ENCODE measurements at places on chromosomes 13 and 19.

DNA sequence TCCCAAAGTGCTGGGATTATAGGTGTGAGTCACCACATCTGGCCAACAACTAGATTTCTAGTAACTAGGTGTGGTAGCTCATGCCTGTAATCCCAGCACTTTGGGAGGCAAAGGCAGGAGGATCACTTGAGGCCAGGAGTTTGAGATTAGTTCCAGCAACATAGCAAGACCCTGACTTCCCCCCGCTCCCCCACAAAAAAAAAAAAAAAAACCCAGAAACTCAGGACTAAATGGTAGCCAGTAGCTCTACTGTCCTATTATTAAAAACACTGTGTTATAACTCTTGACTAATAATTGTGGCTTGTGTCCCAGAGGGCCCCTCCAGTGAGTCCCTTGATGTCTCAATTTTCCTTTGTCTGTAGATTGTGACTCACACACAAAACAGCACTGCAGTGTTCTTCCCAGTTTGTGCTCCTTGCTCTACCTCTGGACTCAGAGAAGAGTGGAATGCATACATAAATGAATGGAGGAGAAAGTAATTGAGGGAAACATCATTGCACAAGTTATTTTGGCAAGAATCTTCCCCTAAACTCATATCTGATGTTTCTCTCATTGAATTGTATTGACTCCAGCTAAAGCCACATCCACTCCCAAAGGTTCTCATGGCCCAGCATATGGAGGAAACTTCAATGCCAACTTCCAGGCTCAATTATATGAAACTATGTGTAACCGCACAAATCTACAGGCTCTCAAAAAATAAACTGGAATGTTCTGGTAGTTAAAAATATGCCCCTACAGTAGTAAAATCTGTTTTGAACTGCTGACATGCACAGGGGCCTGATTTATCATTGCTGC is 8.8 kb downstream of the TPT1 start:
- DNase-seq: no peak

GRCh38 chr19:53771144-53771543 is 53.0 kb downstream of the NLRP12 start:
- no peak for DNase-seq

- peak; percentile 66 for DNase-seq
These were observed 10.4 kb upstream of the JUND start for GRCh38 chr19:18291590-18292461.

- DNase-seq: no peak
These were observed 250.2 kb upstream of the MIR17HG start for GRCh38 chr13:91097269-91097668.

GRCh38 chr19:11539495-11540365 is 1.1 kb downstream of the CNN1 start:
- no peak for DNase-seq

GRCh38 chr19:35644987-35645679 is 3.0 kb upstream of the COX6B1 start:
- peak; percentile 68 for DNase-seq

DNA sequence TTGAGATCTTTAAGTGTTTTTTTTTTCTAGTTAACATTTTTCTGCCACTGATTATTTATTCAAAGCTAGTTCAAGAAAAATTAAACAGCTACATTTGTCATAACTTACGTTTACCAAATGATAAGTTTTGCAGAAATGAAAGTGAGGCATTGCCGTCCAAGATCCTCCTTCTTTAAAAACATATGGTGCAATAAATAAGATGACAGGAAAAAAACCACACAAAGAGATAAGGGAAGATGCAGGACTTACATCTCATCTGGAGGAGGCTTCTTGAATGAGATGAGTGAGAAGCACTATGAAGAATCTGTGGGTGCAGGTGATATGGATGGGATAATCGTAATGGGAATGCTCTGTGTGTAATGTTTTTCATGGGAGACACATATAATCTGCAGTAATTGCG is 12.4 kb downstream of the TNFSF13B start:
- DNase-seq: no peak

DNA sequence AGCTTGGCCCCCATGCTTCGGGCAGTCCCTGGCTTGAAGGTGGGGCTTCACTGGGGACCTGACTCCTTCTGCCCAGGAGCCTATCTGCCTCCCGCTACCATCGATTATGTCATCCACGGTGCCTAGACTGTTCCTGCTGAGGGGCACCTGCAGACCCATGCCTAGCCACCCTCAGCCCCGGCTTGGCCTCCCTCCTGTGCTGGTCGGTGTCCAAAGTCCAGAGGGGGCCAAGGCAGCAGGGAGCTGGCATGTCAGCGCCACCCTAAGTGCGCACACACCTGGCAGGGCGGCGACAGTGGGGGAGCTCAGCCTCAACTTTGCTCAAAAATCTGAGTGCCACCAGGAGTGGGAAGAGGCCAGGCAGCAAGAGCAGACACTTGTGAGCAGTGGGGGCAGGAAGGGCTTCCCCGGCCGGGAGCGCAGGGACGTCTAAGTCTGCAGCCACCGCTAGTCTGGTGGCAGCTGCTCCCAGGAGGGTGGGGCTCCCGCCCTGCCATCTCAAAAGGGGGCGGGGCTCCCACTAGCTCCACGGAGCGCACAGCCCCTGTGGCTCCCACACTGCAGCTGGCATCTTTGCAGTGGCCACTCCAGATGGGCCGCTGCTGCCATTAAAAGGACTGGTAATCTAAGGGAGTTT is 13.5 kb upstream of the URAD start:
- DNase-seq: no peak

DNA sequence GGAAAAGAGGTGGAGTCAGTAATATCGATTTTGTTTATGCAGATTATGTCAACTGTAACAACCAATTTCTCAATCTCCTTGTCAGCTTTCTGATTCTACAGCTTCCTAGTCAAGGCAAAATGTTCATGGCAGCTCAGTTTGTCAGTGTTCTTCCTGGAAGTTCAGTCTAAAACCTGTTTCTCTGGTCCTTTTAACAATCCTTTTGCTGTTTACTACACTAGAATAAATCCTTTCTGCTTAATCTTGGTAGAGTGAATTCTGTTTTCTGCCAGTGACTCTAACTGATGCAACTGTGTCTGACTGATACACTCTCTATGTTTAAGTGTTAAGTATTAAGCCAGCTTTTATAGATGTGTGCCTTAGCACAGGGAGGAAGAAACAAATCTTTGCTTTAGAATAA is 516.9 kb upstream of the KLF12 start:
- DNase-seq: no peak

DNA sequence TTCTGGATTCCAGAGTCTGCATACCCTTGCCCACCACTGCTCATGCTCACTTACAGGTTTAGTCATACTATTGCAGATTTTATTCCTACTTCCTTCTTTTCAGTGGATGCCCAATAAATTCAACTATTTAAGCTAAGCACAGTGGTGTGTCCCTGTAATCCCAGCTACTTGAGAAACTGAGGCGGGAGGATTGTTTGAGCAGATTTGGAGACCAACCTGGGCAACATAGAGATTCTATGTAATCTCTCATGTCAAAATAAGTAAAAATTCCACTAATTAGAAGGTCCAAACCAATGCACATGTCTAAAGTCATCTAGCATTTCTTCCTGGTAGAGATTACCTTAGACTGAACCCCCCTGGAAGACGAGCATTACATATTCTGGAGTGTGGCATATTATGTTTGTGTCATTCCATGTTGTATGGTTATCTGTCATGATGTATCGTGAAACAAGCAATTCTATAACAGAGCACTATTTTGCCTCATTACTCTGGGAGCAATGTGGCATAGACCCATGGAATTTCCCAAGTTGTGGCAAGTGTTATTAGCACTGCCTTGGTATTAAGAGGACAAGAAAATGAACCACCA is 8.3 kb downstream of the HMGB1 start:
- no peak for DNase-seq

DNA sequence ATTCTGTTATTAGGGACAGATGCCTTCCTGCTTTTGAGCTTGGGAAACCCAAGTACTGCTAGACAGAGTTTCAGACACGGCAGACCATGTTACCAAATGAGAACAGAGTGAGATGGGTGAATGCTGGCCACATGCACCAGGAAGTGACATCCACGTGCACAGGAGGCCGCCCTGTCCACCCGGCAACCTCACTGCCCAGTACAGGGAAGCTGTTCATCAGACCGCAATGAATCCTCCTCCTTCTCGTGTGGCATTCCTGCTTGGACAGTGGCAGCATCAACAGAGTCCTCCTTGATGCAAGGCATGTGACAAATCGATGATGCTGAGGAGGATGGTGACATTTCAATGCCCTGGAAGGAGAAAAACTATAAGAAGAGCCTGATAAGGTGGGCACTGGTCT is 191.0 kb upstream of the SOX1 start:
- DNase-seq: no peak

Measured in thoracic aorta (tissue), 2 donors.